ENCODE measurements at places on chromosomes 7 and 10.

- peak; percentile 45 for DNase-seq
Measured at GRCh38 chr7:140719721-140720120, 23.2 kb downstream of the NDUFB2 start.

- DNase-seq: no peak
Measured at GRCh38 chr10:15805395-15806058, 54.8 kb downstream of the MINDY3 start.

- DNase-seq: no peak
Measured at GRCh38 chr10:58943960-58944359, 232.5 kb upstream of the PHYHIPL start.

GRCh38 chr7:68752485-68753178 is 845.6 kb upstream of the AUTS2 start:
- DNase-seq: no peak

DNA sequence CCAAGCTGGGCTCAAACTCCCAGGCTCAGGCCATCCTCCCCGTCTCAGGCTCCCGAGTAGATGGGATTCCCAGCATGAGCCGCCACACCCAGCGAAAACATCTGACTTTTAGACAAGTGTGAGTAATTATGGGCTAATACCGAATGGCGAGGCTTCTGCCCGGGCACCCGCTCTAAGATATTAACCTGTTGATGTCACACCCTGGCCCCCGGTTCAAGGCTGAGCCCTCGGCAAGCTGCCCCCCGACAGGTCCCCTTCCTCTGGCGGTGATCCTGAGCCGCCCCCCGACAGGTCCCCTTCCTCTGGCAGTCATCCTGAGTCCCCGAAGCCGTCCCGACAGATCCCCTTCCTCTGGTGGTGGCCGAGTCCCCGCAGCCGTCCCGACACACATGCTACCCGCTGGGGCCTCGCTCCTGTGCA is 5.2 kb downstream of the PSMG3 start:
- DNase-seq: no peak

DNA sequence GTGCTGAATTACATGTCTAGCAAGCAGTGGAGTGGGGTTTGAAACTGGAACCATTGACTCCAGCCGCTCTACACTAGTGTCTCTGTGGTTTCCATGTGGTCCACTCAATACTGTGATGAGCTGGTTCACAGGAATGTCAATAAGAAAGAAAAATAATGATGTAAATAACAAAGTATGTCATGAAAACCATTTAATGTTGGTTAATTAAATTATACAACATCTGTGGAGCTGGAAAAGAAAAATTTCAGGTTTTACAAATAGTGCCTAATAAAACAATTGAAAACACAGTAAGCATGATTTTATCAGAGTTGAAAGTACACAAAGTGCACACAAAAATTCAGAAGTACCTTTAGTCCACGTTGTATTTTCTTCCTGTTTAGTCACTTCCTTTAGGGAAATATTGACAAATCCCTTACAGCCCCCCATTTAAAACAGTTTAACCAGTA is 28.7 kb upstream of the NAMPT start:
- DNase-seq: no peak

GRCh38 chr7:93719546-93719945 is 145.0 kb upstream of the CALCR start:
- DNase-seq: no peak

GRCh38 chr7:112882511-112882910 is 92.3 kb upstream of the TMEM168 start:
- peak; percentile 66 for DNase-seq

- DNase-seq: no peak
Measured at GRCh38 chr7:112635742-112636141, 154.5 kb downstream of the TMEM168 start.

DNA sequence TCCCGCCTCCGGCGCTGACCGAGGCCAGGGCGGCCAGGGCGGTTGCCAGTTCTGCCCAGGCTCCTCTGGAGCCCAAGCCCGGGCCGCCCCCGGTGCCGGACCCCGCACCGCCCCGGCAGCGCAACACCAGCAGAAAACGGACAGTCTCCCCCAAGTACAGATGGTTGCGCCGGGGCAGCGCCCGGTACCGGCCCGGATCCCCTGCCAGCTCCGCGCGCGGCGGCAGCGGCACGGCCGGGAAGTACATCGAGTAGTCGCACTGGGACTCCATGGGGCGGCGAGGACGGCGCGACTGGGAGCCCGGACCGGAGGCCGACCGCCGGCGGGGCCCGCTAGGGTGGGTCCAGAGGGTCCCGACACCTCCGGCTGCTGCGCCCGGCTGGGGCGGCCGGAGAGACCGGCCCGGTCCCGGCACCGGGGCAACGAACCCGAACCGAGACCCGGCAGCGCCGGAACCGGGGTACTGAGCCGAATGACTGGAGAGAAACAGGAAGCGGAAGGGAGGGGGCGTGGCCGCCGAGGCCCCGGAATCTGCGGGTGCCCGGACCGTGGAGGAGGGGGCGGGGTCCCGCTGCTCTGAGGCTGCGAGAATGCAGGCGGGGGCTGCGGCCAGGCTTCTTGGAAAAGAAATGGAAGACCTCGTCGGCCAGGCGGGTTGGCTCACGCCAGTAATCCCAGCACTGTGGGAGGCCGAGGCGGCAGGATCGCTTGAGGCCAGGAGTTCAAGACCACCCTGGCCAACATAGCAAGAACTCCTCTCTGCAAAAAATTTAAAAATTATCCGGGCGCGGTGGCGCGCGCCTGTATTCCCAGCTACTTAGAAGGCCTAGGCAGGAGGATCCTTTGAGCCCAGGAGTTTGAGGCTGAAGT is at the start of gene TRAPPC14:
TRAPPC14 (minus strand) TSS at position 495 of the 870 bp plus-strand sequence; CDS start at position 271, 224 bp downstream.
- DNase-seq: peak; percentile 86

DNA sequence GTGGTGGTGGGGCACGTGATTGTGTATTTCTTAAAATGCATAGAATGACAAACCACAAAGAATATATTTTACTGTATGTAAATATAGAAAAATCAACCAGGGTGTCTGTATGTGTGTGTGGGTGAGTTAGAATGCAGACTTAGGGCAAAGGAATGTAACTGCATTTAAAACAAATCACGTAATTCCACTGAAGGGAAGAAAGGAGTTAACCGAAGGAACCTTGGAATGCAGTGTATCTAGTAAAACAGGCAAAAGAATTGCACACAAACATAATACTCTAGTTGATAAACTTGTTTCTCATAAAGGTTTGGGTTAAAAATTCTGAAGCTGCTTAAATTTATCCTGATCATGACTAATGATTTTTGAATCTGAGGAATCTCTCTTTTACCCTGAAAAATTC is 134.9 kb downstream of the ADRA2A start:
- no peak for DNase-seq

- DNase-seq: no peak
Measured at GRCh38 chr10:13633689-13634088, 46.9 kb downstream of the PRPF18 start.

DNA sequence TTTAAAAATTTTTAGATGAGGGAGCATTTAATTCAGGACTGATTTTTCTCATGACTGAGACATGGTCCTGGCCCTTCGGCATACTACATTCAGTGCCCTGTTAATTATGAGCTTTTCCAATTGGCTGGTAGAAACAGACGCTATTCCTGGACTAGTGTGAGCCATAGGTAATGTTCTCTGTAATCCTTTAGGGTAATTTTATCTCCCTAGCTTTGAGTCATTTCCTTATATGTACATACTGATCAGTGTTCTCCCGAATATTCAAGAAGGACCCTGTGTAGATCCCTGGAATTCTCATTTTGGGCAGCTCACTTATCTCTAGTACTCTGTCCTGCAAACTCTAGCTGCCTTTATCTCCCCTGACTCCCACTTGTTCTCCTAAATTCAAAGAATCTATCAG is 92.6 kb upstream of the NPY start:
- no peak for DNase-seq

- DNase-seq: no peak
Measured at GRCh38 chr7:44431091-44431608, 59.3 kb downstream of the NUDCD3 start.

GRCh38 chr10:67015225-67015624 is 89.4 kb downstream of the LRRTM3 start:
- DNase-seq: peak; percentile 5

Measured in suppressor macrophage (primary cell).